ENCODE measurements at places on chromosomes 16 and 17. TPM values are rescaled to one million over a fixed set of nuclear protein-coding genes. Genes with fewer than 3 reads are reported as not detected.
A peak's percentile ranks its signal among the peaks of the same experiment; 100 is the strongest.

The SCNN1B gene
- polyA plus RNA-seq, result 0.15 TPM

DNA sequence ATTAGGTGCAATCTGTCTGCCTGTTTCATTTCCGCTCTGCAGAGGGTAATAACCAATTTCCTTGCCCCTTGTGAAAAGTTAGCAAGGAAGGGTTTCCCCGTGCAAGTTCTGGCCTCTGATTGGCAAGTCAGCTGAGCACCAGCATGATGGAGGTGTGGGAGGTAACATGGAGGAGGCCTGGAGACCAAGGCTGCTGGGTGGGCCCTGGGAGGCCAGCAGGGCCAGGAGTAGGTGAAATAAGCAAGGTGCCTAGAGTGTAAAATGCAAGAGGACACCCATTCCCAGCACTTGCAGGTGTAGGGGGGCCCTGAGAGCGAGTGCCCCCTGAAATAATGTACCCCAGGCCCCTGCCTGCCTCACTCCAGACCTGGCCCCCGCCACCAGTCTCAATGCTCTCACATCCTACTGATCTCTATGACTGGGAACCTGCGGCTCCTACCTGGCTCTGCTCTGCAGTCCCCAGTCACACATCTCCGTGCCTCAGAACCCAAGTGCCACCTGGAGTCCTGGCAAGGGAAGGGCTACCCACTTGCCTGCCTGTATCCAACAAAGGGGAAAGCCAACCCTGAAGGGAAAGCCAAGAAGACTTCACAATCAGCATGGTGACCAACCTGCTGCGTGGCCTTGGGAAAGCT lies 116.2 kb downstream of the C16orf78 start:
- DNase-seq, result no peak

The HS3ST4 gene
- not detected for polyA plus RNA-seq

DNA sequence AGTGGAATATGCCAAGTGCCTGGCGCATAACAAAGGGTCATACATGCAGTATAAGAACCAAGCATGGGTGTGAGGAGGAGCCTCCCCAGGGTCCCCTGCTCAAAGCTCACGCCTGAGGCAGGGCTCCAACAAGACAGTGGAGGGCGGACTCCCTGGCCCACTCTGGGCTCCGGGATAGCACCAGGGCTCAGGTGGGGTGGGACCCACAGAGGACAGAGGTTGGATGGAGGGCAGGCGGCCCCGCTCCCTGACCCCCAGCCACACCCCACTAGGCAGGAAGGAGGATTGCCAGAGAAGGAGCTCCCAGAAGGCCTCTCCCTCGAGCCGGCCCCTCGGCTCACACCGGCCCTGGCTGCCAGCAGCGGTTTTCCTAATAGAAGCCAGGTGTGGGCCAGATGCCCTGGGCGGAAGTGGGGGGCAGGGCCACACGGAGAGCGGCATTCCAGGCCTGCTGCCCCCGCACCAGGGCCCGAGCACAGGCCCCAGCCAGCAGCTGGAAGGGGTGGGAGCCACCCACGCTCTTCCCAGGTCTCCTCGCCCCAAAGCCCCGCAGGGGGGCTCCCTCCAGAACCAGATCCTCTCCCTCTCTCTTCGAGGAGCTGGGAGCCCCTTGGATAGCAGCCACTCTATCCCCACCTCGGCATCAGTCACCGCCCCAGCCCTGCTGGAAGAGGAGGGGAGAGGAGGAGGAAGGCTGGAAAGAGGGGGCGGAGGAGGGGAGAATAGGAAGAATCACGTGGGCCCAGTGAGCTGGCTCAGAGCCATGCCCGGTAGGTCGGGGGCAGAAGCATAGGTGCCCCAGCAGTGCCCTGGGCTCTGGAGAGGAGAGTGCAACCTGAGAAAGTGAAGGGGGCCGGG lies 21.0 kb downstream of the VASN start:
- peak; percentile 31 for DNase-seq

The RTN4RL1 gene
- polyA plus RNA-seq, result 2.2 TPM

DNA sequence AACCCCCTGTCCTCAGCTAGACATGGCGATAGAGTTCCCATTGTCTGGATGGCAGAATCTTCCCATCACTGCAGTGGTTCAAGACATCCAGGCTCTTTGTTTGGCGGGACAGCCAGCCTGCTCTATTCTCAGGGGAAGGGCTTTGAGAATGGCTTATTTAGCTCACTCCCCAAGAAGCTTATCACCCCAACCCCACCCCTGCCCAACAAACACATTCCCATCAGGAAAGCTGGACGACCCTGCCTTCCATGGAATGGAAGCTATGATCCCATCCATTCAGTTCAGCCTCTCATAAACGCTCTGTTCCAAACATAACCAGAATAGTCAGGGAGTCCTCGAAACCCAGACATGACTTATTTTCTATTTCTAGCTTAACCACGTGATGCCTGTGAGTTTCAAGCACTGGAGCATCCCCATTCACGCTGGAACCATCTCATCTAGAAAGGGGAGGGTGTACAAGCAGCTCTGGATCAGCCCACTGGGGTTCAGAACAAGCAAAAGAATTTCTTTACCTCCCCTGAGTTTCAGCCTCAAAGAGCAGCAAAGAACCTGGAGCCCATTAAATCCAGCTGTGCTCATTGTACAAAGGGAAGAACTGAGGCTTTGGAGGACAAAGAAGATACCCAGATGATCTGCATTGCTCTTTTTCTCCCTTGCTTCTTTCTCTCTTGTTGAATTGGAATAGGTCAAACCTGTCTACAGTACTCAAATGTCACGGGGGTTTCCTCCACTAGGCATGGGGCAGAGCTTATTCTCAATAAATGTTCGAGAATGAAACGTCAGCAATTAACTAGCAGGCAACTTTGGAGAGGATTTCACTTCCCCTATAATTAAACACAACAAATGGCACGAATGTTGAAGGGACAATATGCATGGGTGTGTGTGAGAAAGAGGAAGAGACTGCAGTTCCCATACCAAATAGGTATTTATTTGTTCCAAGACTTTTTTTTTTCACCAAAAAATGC lies 93.1 kb downstream of the XYLT1 start:
- peak; percentile 35 for DNase-seq

DNA sequence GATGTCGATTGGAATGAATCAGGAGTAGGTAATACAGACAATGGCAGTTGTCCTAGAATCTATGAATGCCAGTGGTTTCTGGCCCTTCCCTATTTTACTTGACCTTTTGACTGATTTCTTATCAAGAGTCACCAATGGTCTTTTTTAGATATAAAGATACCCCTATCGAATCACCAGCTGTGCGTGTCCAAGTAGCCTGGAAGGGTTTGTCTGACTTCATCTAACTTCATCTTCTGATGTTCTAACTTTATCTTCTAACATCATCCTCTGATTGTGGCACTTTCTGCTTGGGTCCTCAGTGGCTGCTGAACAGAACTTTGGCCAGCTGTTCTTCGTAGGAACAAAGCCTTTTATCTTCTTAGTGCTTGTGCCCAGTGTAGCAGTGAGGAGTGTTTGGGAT lies 129.7 kb downstream of the MSI2 start:
- no peak for DNase-seq

- DNase-seq, result no peak
Observed at GRCh38 chr17:66455060-66455459, 152.6 kb downstream of the PRKCA start.

GRCh38 chr17:56937687-56938086 lies 23.2 kb downstream of the COIL start:
- DNase-seq, result no peak

- no peak for DNase-seq
Observed at GRCh38 chr17:39556423-39556822, 51.3 kb downstream of the NEUROD2 start.

GRCh38 chr17:43556292-43556691 lies 10.2 kb upstream of the ETV4 start:
- no peak for DNase-seq
